ENCODE measurements at places on chromosomes 16 and 17.
A peak's percentile ranks its signal among the peaks of the same experiment; 100 is the strongest.

DNA sequence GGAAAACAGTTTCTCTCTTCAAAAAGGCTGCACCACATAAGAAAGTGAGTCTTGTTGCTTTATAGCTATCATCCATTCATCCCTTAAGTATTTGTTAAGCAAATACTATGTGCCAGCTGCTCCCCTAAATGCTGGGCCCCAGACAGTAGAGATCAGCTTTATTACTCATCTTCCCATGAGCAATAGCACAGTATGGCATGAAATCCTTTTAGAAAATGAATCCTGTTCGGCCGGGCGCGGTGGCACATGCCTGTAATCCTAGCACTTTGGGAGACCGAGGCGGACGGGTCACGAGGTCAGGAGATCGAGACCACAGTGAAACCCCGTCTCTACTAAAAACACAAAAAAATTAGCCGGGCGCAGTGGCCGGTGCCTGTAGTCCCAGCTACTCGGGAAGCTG, 99.5 kb downstream of the MYO1D start:
- no peak for DNase-seq

GRCh38 chr17:41548844-41549595, 20.9 kb upstream of the KRT19 start:
- peak; percentile 74 for DNase-seq

- no peak for DNase-seq
Measured at GRCh38 chr17:12537436-12537835, 128.3 kb upstream of the MYOCD start.

DNA sequence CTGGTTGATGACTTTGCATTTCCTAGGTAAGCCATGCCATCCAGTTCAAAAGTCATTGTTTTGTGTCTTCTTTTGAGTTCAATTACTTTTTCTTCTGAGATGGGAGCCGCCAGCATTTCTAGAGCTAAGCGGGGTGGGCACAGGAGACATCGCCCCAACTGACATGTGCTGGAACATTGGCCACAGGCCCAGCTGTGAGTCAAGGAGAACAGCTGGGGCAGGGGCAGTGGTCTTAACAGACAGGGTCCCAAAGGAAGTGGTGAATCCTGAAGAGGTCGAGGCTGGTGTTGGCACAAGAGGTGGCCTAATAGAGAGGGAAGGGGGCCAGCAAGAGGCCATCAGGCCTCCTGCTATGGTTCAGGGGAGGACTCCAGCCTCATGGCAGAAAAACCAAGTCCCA, 17.1 kb downstream of the RAB11FIP4 start:
- DNase-seq: no peak

- DNase-seq: peak; percentile 59
Measured at GRCh38 chr16:75097941-75098901, 18.4 kb downstream of the LDHD start.

DNA sequence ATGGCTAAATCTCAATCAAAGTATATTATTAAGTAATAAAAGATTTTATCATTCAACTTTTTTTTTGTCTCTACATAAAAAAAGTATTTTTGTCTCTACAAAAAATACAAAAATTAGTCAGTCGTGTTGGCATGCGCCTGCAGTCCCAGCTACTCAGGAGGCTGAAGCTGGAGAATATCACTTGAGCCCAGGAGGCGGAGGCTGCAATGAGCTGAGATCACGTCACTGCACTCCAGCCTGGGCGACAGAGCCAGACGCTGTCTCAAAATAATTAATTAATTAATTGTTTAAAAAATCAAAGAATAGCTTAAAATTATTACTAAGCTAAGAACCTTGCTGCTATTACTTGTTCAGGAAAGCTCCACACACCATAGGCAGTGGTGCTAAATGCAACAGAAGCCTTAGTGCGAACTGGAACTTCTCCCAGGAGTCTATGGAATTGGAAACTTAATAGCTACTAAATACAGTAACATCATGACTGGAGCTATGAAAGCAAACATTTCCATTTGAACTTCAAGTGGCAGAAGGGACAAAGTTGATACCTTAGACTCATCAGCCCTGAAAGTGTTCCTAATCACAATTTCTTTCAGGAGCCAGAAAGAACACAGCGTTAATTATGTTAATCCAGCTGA, 22.6 kb downstream of the ADCY9 start:
- DNase-seq: no peak

DNA sequence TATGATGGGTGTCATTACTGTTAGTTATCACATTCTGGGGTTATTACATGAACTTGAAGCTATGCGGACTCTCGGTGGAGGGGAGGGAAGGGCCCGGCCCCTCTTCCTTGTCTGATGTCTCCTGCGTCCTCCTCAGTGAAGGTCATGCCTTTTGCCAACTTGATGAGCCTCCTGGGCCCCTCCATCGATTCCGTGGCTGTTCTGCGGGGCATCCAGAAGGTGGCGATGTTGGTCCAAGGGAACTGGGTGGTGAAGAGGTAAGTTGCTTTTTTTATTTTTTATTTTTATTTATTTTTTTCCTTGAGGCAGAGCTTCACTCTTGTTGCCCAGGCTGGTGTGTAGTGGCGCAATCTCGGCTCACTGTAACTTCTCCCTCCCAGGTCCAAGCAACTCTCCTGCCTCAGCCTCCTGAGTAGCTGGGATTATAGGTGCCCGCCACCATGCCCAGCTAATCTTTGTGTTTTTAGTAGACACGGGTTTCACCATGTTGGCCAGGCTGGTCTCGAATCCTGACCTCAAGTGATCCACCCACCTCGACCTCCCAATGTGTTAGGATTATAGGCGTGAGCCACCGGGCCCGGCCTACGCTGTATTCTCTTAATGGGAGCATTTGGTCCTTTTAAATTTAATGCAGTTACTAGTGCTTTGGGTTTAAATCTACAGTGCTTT, 21.6 kb downstream of the POLR3E start:
- peak; percentile 32 for DNase-seq

- DNase-seq: no peak
Measured at GRCh38 chr17:79574656-79575055, 36.2 kb downstream of the RBFOX3 start.

DNA sequence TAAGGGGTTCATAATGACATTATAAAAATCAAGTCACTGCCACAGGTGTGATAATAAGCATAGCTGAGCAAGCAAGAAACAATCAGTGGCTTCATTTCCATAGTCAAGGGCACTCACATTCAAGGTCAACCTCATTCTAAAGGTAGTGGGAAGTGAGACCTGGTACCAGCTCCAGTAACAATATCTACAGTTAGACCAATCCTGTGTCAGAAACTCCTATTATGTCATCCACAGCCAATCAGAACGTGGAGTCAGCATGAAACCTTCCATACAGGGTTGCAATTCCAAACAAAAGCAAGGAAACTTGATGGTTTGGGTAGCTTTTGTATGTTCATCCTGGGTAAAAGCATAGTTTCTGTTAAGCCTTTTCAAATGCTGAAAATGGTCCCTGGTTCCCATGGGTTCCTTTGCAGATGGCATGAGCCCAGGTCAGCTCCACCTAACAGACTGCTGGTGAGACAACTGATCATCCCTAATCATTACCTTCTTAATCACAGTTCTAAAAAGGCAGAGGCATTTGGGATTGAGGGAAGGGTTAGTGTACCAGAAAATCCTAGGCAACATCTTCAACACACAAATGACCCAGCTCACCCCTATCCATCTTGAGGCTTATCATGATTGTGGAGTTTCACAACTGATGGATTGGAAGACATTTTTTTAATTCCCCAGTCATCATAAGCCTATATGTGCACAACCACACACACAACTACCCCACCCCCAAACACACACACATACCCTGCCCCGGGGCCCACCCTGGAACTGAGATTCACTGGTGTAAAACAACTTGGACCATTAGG, 30.4 kb downstream of the TEX2 start:
- DNase-seq: no peak
